Colonic mucosa (tissue), 4 donors: ENCODE measurements at places on chromosomes 12 and 14.

- H3K27ac ChIP-seq = no peak overlapping the region
- H3K4me1 ChIP-seq = no peaks in the 10 kb centered on the region
- no peaks in the 10 kb centered on the region for H3K36me3 ChIP-seq
- H3K27me3 ChIP-seq = no peaks in the 10 kb centered on the region
These were observed 62.3 kb downstream of the NIN start for GRCh38 chr14:50768680-50769079.

DNA sequence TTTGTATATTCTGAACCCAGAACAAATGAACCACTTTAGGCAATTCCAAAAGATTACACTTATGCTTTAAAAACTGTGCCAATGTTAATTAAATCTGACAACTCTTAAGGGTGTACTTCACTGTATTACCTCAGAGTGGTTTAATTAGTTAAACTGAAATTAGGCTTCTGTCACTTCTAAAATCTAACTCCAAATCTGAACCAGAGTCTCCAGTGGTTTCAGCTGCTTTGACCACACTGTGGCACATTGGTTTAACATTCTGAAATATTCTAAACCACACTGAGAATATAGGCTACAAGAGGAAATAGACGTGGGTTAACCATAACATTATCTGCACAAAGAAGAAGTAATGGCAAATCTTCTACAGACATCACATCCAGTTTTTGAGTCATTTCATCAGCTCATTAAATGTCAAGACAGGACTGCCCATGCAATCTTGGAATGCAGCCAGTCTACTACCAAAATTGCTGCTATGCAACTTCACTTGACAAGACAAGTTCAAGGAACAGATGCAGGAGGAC is 94.8 kb downstream of the LRP6 start:
- no peaks in the 10 kb centered on the region for H3K4me1 ChIP-seq
- H3K36me3 ChIP-seq = no peaks in the 10 kb centered on the region
- no peaks in the 10 kb centered on the region for H3K27me3 ChIP-seq
- no peak overlapping the region for H3K27ac ChIP-seq

DNA sequence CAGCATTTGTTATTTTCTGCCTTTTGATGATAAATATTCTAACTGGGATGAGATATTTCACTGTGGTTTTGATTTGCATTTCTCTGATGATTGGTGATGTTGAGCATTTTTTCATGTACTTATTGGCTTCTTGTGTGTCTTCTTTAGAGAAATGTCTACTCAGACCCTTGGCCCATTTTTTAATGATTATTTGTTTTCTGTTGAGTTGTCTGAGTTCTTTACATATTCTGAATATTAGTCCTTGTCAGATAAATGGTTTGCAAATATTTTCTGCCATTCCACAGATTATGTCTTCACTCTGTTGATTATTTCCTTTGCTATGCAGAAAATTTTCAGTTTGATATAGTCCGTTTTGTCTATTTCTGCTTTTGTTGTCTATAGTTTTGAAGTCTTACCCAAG is 317.0 kb downstream of the CEP128 start:
- no peak overlapping the region for H3K4me3 ChIP-seq
- no peaks in the 10 kb centered on the region for H3K4me1 ChIP-seq
- H3K36me3 ChIP-seq = no peaks in the 10 kb centered on the region
- H3K27me3 ChIP-seq = no peaks in the 10 kb centered on the region

DNA sequence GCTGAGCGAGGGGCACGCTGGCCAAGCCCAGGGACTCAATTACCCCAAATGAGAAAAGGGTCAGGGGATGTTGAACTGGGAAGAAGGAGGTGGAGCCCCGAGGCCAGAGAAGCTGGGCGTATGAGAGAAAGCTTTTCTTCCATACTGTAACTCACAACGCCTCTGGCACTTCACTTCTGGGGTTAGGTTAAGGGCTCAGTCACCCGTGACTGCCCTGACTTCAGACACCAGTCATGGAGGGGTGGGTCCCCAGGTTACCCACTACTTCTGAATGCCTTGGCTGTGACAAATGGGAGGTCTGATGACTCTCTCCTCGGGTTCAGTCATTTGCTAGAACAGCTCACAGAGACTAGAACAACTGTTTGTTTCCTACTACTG is 5.5 kb upstream of the GPR132 start:
- H3K4me3 ChIP-seq = no peak overlapping the region
- H3K27me3 ChIP-seq = peaks cover 5% of the 10 kb centered on the region
- no peaks in the 10 kb centered on the region for H3K4me1 ChIP-seq
- H3K36me3 ChIP-seq = no peaks in the 10 kb centered on the region

GRCh38 chr14:26261368-26262122 is 336.3 kb downstream of the NOVA1 start:
- no peak for DNase-seq
- no peaks in the 10 kb centered on the region for H3K4me1 ChIP-seq
- H3K36me3 ChIP-seq = no peaks in the 10 kb centered on the region
- H3K27me3 ChIP-seq = no peaks in the 10 kb centered on the region
